ENCODE measurements at places on chromosomes 5 and 9. TPM values are rescaled to one million over a fixed set of nuclear protein-coding genes. Genes with fewer than 3 reads are reported as not detected.

DNA sequence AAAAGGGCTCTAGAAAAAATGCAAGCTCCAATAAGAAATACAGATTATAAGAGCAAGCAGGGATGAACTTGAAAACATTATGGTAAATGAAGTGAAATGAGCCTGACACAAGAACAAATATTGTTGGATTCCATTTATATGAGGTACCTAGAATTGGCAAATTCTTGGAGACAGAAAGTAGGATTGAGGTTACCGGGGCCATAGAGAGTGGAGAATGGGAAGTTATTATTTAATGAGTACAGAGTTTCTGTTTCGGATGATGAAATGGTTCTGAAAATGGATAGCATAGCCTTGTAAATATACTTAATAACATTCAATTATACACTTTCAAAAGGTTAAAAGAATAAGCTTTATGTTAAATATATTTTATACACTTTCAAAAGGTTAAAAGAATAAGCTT, 75.6 kb upstream of the SLC12A2 start:
- no peak for DNase-seq

MARCOL gene
- not detected for total RNA-seq

BOD1 gene
- 37.7 TPM for total RNA-seq

GRCh38 chr5:103461243-103461642, 101.3 kb downstream of the NUDT12 start:
- no peak for DNase-seq

LCP2 gene
- total RNA-seq: 38.4 TPM

GRCh38 chr9:12759761-12760160, 15.1 kb upstream of the LURAP1L start:
- no peak for DNase-seq

CEP78 gene
- total RNA-seq: 13.7 TPM

- peak; percentile 40 for DNase-seq
These were observed 416.3 kb downstream of the NR2F1-AS1 start for GRCh38 chr5:93164690-93165089.

- no peak for DNase-seq
These were observed 971.5 kb downstream of the EFNA5 start for GRCh38 chr5:106699198-106699597.

DNA sequence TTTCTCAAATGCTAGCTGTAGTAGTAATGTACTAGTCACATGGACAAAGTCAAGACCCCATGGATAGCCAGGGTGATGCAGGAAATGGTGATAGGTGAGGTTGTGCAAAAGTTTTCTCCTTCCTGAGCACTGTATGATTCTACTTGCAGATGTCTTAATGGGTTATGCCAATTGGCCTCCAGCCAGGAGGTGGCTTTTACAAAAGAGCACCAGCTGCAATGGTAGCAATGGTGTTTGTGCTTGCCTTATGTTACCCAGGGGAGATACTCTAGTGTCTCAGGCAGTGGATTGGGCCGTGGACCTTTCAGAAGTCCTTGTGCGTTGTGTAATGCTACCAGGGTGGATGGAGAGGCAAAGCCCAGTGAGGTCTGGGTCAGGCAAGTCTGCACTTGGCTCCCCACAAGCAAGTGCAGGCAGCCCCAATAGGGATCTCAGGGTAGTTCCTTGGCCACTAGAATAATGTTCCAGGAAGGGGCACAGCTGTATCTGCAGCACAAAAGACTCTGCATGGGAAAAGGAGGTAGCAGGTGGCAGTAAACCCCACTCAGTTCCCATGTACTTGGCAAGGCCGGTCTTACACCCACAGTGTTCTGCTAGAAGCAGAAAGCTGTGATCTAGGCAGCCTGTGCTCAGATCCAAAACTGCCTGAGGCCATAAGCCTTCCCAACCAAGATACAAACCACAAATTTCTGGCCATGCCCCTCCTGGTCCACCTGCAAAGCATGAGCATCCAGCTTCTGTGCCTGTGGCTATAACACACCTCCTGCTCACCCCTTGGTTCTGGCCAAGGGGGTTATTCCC, 46.4 kb upstream of the EDIL3 start:
- no peak for DNase-seq

- no peak for DNase-seq
These were observed 76.0 kb upstream of the SIMC1 start for GRCh38 chr5:176162198-176162597.

IFNA2 gene
- not detected for total RNA-seq

DNA sequence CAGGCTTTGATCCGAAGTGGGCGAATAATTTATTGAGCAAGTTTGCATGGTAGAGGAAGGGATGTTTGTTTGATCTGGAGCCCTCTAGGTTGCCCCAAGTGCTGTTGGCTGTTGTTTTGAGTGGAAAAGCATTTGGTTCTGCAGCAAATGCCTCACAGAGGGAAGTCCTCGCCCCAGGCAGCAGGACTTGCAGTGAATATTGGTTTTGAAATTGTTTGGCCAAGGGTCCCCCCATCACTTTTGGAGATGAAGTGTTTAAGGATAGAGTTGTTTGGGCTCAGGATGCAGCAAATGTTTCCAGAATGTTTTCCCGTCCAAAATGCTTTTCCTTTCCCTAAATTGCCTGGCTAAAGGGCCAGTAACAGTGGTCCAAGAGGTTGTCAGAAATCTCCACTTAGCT, 3.1 kb downstream of the JADE2 start:
- no peak for DNase-seq

GRCh38 chr5:93243481-93243880, 337.5 kb downstream of the NR2F1-AS1 start:
- no peak for DNase-seq

CEL gene
- 11.9 TPM for total RNA-seq

DNA sequence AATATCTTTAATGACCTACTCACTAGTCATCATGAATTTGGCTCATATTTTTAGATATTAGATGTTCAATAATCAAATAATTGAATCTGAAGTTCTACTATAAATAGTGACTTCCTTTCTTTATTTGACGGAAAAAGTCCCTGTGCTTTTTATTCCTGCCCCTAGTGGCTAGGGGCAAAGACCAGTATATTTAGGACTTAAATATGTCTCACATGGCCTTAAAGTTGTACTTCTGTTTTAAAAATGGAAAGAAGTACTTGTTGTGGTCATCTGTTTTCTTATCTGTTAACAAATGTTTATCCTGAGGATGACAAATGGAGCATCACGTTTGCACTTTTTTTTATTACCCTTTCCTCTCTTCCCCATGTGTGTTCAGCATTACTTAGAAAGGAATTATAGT, 89.2 kb upstream of the GRHPR start:
- DNase-seq: no peak

GRCh38 chr9:826500-827280, 14.8 kb upstream of the DMRT1 start:
- no peak for DNase-seq

DNA sequence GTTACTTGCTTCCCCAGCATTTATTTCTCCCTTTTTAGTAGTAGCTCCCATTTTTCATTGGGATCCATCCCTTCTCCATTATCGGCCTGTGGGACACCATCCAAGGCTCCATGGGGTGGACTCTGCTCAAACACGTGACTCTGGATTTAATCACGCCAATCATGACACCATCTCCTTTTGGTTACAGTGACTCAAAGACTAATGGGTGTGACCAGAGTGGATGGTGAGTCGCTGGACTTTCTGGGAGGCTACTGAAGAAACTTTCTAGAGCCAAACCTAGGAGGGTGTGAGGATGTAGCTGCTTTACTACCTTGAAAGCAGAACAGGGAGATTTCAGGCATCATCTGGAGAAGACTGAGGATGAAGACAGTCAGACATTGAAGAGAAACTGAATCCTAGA, 93.1 kb downstream of the PJA2 start:
- no peak for DNase-seq

DNA sequence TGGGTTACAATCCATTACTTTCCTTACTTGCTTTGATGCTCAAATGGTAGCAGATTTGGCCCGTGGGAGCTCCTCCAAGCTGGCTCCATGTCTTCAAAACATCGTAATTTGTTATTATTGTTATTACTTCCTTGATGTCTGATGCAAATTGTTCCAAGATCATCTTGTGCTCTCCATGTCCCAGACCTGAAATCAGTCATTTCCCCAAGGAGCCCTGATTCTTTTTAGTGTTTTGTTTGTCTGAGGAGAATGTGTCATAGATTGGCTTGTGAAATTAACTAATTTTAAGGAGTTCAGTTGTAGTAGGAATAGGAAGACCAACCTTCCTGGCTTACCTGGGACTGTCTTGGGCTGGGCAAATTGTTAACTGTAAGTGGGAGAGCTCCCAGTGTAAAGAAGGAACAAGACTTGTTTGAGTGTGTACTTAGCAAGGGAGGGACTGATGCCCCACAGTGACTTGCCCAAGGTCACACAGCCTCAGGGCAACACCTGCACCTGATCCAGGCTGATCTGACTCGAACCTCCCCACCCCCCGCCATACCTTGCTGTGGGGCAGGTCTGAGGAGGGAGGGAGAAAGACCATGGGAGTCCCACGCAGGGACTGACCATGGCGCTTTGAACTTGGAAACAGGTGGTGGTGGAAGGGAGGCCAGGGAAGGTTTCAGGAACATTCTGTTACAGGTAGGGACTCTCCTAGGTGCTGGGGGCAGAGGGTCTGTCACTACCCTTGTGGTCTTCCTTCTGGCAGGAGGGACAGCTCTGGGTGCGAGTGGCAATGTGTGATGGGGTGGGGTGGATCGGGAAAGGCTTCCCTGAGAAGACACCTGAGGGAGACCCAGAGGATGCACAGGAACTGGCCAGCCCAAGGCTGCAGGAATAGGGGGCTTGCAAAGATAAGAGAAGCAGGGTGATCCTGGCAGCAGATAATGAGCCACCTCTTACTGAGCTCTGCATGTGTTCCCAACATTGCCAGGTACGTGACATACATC, 2.7 kb upstream of the BICD2 start:
- no peak for DNase-seq

BTNL3 gene
- 0.09 TPM for total RNA-seq

DNA sequence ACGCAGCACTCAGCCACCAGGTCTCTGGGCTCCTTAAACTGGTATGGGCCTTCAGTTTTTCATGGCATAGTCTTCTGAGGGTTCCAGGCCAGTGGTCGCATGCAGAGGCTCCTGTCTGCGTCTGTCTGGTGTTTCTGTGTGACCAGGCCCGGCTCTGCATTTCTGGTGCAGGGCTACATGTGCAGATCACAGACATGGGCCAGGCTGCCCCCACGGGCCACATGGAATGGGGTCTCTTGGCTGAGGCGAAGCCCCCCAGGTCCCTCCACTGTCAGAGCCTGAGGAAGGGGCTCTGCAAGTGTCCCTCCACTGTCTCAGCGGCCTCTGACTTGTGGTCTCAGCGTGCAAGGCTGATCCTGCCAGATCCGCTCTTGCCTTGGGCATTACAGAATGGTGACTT, 15.6 kb upstream of the CARD19 start:
- DNase-seq: no peak

THBS4 gene
- total RNA-seq: 1.5 TPM

DNA sequence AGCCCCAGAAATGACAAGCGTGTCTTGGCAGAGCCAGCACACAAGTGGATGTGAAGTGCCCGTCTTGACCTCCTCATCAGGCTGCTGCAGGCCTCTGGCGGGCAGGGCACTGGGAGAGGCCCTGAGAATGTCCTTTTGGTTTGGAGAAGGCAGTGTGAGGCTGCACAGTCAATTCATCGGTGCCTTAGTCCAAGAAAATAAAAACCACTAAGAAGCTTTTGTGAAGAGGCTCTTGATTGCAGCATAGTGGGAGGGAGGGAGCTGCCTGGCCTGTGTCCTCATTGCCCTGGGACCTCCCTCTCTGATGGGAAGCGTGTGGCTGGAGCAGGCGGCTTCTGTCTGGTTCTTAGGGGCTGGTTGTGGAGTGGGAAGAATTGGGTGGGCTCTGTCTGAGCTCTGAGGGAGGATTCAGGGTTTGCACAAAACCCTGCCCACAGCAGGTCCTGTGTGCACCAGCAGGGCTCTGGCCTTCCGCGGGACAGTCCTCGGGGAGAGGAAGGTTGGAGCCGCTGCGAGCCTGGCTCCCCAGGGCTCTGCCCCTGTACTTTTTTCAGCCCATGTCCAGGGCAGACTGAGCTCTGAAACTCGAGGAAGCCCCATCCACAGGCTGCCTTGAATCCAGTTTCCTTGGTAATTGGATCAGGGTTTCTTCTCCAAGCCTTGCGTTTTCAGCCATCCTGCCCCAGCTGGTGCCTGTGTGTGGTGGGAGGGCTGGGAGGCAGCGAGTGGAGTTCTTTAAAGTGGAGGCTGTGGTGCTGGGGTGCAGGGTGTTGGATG, 1.1 kb downstream of the HRCT1 start:
- DNase-seq: no peak

- DNase-seq: peak; percentile 78
These were observed 54.4 kb upstream of the PPARGC1B start for GRCh38 chr5:149675610-149676201.

DNA sequence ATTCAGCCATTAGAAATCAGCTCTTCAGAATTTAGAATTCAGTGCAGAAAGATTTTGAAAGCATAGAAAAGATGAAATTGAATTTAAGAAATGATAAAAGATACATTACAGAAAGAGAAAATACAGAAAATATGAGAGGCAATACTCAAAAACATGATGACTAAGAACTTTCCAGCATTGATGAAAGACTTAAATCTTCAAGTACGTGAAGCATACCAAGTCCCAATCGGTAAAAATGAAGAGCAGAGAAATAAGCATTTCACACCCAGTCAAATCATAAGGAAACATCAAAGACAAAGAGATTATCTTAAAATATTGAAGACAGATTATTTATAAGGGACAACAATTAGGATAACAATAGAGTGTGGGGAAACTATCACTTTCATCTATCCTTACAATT, 35.1 kb downstream of the MUSK start:
- no peak for DNase-seq

GRCh38 chr5:71645030-71645429, 57.9 kb downstream of the MCCC2 start:
- no peak for DNase-seq

DNA sequence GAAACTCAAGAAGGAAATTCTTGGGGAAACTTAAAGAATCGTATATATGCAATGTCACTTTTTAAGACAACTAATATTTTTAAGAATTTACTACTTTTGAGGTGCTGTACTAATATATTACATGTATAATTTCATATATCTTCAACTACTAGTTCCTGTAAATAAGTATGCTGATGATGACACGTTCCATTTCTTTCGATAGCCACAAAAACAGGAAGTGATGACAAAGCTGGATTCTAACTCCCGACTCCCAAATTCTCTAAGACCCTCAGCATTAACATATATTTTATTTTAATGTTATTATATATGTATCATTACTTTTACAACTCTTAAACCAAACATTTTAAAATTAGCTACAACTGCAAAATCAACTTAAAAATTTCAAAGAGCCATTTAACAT, 74.8 kb downstream of the STK32A start:
- DNase-seq: no peak

GZMA gene
- 5.4 TPM for total RNA-seq

GRCh38 chr5:167375125-167375524, 916.3 kb upstream of the WWC1 start:
- DNase-seq: no peak

SWI5 gene
- total RNA-seq: 26.9 TPM

GRCh38 chr5:93807846-93808245, 66.4 kb upstream of the POU5F2 start:
- DNase-seq: peak; percentile 50

DNA sequence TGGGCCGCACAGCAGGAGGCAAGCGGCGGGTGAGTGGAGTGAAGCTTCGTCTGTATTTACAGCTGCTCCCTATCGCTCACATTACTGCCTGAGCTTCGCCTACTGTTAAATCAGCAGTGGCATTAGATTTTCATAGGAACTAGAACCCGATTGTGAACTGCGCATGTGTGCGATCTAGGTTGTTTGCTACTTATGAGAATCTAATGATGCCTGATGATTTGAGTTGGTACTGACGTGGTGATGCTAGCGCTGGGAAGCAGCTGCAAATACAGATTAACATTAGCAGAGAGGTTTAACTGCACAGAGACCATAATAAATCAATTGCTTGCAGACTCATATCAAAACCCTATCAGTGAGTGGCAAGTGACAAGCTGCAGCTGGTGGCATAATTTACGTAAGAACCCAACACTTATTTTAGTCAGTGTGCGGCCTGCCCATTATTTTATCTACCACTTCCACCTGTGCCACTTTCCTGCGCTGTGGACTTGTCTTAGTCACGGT, 133.4 kb upstream of the CDH9 start:
- DNase-seq: no peak
